ENCODE measurements at places on chromosomes 3 and 15.

GRCh38 chr15:87660251-87661129 lies 596.0 kb downstream of the NTRK3 start:
- DNase-seq: no peak

- no peak for DNase-seq
Measured at GRCh38 chr3:187497052-187497451, 128.9 kb downstream of the RTP4 start.

DNA sequence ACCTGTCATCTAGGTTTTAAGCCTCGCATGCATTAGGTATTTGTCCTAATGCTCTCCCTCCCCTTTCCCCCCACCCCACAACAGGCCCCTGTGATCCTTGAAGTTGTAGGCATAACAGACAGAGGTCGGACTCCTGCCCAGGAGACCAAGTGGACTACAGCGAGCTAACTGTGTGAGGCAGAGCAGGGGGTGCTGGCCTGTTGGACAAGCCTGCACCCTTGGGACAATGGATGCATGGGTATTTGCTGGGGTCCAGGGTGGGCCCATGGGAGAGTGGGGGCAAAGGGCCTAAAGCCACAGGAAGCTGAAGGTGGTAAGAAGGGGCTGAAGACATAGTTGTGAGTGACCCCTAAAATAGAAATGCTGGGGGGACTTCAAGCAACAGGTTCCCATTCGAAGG lies 2.5 kb downstream of the PLCB2 start:
- no peak for DNase-seq

- DNase-seq: no peak
Measured at GRCh38 chr3:26353097-26353496, 269.5 kb upstream of the LRRC3B start.

GRCh38 chr3:133804896-133805295 lies 719 bp upstream of the SRPRB start:
- peak; percentile 38 for DNase-seq

DNA sequence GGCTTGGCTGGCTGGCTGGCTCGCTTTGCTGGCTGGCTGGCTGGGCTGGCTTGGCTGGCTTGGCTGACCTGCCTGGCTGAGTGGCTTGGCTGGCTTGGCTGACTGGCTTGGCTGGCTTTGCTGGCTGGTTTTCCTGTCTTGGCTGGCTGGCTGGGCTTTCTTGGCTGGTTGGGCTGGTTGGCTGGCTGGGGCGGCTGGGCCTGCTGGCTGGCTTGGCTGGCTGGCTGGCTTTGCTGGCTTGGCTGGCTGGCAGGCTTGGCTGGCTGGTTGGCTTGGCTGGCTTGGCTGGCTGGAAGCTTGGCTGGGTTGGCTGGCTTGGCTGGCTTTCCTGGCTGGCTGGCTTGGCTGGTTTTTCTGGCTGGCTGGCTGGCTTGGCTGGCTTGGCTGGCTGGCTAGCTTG lies 435.6 kb downstream of the GOLGA6L6 start:
- DNase-seq: no peak

Measured in NCI-H146 (cell line).